Activated CD4-positive, alpha-beta T cell treated with anti-CD3 and anti-CD28 coated beads, Interleukin-2, amount 10 ng/mL, durations not matched to agents 24 days and 14 days (primary cell): ENCODE measurements at places on chromosomes 16 and 17. TPM values are rescaled to one million over a fixed set of nuclear protein-coding genes. Genes with fewer than 3 reads are reported as not detected.

GRCh38 chr16:21622545-21622944 lies 23.2 kb downstream of the METTL9 start:
- no peak for DNase-seq

- DNase-seq, result no peak
Measured at GRCh38 chr16:65487231-65487630, 365.4 kb upstream of the CDH11 start.

DNA sequence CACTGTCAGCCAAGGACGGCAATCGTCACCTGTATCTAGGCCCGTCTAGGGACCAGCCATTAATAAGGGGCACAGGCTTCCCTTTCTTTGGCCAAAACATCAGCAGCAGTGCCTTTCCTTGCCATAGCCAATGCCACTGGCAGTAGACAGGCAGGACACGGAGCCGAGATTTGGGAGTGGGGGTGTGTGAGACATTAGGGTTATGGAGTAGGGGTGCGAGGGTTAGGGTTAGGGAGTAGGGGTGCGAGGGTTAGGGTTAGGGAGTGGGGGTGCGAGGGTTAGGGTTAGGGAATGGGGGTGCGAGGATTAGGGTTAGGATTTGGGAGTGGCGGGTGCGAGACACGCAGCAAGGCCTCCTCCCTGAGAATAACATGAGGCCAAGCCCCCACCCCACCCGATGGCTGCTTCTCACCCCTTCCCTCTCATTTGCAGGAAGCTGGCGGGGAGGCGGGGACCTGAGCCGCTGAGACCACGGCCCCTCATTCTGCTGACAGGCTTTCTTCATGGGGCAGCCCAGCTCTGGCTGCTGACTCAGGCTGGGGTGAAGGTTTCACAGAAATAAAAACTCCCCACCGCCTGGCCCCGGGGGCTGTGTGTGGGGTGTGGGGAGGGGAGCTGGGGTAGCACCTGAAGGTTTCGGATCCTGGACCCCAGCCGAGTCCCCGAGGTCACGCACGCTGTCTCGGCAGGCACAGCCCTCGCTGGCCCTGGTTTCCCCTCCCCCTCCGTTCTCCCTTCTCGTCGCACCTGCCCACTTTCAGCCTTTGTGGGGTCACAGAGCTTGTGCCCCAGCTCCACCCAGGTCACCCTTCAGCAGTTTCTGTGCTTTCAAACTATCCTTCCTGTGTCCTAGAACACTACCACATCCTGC lies 93.8 kb downstream of the PGS1 start:
- DNase-seq, result no peak

- no peak for DNase-seq
Measured at GRCh38 chr17:1005361-1005946, 8.5 kb downstream of the TIMM22 start.

DNA sequence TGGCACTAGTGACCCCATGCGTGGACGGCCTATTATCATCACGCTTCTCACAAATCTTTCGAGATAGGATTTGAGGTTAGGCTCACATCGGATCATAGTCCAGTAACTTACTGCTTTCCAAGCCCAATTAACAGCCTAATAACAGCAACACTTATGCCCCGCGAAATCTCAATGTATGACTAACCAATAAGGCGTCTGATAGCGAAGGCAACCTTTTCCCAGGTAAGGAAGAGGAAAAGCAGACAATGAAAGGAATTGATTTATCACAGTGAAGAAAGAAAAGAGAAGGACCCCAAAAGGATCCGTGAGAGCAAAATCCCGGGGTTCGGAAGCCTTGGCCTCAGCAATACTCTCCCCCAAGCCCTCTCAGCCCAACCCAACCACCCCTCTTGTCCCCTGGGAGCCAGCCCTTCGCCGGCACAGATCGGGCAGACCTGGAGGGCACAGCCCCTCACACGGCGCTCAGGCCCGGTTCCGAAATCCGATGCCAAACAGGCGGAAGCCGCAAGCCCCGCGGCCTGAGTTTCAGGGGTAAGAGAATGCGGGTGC lies 534 bp downstream of the GPATCH8 start:
- no peak for DNase-seq

GRCh38 chr17:751269-752001 lies 629 bp downstream of the GEMIN4 start:
- peak; percentile 88 for DNase-seq

- DNase-seq, result no peak
Measured at GRCh38 chr17:81258292-81258691, 19.2 kb downstream of the NDUFAF8 start.

DNA sequence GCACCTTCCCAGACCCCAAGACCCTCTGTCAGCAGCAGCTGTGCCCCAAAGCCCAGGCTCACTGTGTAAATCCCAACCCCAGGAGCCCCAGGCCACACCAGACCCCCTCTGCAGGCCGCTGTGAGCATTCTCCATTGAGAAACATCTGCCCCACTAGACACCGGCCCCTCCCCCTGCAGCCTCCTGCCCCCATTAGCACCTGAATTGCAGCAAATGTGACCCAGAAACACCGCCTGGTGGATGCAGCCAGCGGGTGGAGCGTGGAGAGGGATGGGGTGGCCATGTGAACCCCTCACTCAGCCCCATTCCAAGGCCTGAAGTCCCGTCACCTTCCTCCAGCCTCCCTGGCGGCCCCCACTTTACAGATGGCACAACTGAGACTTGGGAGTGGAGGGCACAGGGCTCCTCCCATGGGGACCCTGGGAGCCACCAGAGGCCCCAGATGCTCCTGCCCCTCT lies 2.2 kb downstream of the UBALD1 start:
- DNase-seq, result no peak

- DNase-seq, result no peak
Measured at GRCh38 chr16:82470016-82470415, 156.8 kb upstream of the CDH13 start.

DNA sequence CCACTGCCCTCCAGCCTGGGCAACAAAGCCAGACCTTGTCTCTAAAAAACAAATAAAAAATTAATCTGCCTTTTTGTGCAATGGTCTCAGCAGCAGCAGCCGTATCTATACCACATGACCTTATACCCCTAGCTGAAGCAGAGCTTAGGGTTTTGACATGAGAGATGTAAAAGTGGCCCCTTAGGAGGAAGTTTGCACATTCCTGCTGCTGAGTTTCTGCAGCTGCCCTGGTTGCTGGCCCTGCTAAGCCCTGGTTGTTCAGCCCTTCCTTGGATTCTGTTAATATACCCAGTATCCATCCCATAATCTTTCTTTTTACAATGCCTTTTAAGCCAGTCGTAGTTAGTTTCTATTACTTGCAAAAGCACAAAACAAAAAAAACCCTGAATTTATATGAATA lies 33.0 kb upstream of the PRKCB start:
- no peak for DNase-seq

GRCh38 chr17:82346342-82347300 lies 12.4 kb upstream of the TEX19 start:
- DNase-seq, result no peak

DNA sequence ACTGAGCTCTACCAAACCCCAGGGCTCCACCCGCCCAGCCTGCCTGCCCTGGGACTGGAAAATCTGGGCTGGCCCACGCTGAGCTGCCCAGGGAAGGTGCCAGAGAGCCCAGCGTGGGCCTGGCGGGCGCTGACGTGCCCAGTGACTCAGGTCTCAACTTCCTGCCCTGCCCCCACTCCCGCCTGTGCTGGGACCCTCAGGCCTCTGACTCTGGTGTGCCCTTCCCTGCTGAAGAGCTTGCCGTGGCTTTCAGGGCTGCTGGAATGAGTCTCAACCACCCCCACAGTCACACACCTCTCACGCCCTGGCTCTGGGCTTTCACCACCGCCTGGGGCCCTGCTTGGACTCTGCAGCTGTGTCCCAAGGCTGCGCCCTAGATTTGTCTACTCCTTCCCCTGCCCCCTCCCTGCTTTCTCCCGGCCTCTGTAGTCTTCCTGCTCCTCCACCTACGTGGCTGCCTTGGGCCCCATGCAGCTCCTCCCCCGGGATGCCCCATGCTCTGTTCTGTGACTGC lies 10.4 kb downstream of the LLGL1 start:
- DNase-seq, result no peak

DNA sequence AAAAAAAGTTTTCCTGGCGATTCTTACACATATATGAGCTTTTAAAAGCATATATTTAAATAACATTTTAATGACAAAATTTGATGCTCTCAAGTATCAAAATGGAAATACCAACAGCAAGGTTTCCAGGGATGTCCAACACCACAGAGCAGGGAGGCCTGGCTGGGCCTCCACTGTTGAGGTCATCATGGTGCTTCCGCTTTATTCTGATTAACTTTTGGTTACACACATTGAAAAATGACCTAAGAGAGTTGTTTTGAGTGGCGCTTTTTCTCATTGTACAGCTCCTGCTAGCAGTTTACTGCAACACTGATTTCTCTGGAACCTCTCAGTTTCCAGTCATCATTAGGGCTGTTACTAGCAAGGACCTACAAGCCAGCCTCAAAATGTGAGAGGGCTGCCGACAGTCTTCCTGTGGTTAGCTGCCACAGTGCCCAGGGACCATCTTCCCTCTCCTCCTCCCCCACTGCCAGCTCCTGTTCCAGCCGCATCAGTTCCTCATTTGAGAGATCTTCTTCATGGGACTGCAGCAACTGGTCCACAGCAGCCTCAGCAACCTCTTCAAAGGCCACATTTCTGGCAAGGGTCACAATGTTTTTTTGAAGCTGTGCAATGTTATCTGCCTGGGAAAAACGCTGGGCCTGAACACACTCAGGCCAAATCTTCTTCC lies 21.3 kb downstream of the DEF8 start:
- no peak for DNase-seq

Gene SPPL2C
- not detected in 2 replicates for total RNA-seq

Gene EVI2B
- 16.6 and 18.7 TPM in 2 replicates for total RNA-seq

Gene ABCC11
- 0.12 TPM in 1 of 2 replicates, not detected in the other for total RNA-seq

Gene SEPTIN12
- total RNA-seq, result not detected in 2 replicates

Gene PRM2
- not detected in 2 replicates for total RNA-seq

Gene PALB2
- 31.2 and 35.7 TPM in 2 replicates for total RNA-seq

Gene ITGB4
- total RNA-seq, result 0.71 and 1.8 TPM in 2 replicates
